ENCODE measurements at places on chromosomes 11 and 22.

GRCh38 chr11:96150609-96151008 is 192.4 kb downstream of the MAML2 start:
- no peak for DNase-seq

DNA sequence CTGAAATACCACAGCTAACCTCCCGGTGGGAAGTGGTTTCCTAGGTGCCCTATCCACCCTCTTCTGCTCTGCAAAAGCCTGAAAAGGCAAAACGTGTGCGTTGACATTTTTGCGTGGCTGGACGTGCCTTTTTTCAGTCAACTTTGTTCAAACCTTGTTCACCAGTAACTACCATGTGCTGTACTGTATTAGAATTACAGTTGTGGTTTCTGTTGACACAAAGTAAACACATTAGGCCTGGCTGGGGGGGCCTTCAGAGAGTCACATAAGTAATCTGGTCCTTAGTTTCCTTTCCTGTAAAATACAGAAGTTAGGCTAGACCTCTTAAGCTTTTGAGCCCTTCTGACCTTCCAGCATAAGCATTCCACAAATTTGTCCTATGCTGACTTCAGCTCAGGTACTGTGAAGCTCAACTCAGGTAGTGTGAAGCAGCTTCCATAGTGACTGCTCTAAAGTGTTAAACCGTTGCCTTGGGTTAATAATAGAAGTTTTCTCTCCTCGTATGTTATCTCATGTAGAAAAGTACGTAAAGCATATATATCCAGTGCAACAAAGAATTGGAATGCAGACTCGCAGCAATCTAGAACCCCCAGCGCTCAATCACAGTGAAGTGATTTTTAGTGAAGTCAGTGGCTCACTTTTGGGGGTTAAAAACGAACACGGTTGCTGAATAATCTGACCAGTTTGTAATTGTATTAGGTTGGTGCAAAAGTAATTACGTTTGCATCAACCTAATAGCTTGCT is 1.8 kb downstream of the EWSR1 start:
- no peak for DNase-seq

- DNase-seq = no peak
These were observed 41.7 kb upstream of the AQP11 start for GRCh38 chr11:77547863-77548551.

- DNase-seq = no peak
These were observed 216.3 kb downstream of the FAT3 start for GRCh38 chr11:92440701-92441442.

DNA sequence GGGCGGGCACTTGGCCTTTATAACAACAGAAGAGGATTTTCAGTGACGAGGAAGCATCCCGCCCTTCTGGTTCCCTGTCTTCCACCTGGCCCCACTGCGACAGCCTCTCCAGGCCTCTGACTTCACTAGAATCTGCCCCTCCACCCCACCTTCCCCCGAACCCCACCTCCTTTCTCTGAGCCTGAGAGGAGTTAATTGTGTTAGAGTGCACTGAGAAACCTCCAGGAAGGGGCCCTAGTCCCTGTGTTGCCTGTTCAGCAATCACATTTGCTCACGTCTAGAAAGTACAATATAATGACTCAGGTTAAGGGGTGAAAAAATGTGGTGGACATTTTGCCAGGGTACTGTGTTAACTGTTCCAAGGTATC is 38.8 kb downstream of the PTPRJ start:
- no peak for DNase-seq

DNA sequence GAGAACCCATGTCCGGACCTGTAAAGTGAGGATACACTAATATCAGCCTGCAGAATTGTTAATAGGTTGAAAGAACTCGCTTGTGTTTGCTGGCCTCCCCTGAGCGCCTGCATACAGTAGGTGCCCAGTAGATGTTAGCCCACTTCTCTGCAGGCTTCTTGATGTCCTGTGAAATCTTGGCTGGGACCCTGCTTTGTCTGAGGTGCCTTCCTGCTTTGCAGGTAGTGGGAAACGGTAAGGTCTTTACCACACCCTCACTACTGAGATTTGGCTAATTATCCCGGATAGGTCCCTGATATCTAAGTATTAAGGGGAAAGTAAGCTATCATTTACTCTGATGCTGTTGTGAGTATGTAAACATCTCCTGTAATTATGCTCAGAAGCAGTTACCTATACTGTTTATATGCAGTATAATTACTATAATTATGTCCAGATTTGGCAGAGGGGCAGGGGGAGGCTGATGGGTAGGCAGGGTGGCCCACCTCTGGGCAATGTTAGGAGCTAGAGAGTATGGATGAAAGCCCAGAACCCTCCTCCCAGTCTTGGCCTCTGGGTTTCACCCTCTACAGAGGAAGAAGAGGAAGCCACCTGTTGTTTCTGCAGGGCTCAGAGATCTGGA is 1.2 kb upstream of the ARRB1 start:
- DNase-seq = no peak

GRCh38 chr11:121553806-121554205 is 101.0 kb upstream of the SORL1-AS1 start:
- no peak for DNase-seq
